Vagina (tissue), 2 donors: ENCODE measurements at places on chromosomes 3 and 15. TPM values are rescaled to one million over a fixed set of nuclear protein-coding genes. Genes with fewer than 3 reads are reported as not detected.

DNA sequence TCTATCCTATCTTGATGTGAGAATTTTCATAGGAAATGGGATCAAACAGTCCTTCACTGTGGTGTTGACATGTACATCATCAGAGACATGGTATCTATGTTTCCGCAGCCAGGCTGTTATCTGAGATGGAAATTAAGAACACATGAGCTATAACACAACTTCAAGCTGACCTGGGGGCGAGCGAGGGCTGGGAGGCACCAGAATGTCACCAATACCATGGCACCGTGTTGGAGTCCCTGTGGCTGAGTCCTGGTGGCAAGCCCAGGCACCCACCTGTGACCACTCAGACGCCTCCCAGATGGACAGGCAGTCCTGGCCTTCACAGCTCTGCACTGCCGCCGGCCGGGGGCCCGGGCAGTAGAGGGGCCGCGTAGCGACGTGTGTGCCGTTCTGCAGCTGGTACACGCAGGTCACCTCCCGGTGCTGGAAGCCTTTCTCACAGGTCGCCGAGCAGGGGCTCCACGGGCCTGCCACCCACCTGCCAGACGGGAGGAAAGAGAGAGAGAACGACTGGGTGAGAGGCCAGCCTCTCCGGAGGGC lies 263.9 kb upstream of the LYSMD4 start:
- H3K27me3 ChIP-seq: no peaks in the 10 kb centered on the region
- H3K27ac ChIP-seq: no peak overlapping the region
- H3K4me1 ChIP-seq: peaks cover 5% of the 10 kb centered on the region
- DNase-seq: no peak
- no peak overlapping the region for H3K4me3 ChIP-seq

The C2CD4A gene
- total RNA-seq: not detected

The LCMT2 gene
- total RNA-seq: 5.4 TPM

GRCh38 chr15:70775160-70775559 lies 11.8 kb upstream of the UACA start:
- no peak for DNase-seq
- H3K27ac ChIP-seq: no peak overlapping the region
- no peaks in the 10 kb centered on the region for H3K27me3 ChIP-seq
- no peak overlapping the region for H3K4me3 ChIP-seq
- H3K4me1 ChIP-seq: no peaks in the 10 kb centered on the region
- no peaks in the 10 kb centered on the region for H3K36me3 ChIP-seq

DNA sequence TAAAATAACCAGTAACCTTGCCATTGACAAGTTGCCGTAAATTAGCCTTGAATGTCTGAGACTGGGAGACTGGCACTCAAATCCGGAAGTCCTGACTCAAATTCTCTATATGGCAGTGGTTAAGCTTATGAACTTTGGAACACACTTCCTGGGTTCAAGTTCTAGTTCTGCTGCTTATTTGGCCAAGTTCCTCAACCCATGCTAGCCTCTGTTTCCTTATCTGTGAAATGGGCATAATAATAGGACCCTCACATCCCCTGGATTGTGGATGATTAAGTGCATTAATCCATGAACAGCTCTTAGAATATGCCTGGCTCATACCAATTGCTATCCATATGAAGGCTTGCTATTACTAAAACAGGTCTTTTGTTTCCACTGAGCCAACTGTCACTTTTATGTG lies 311.5 kb downstream of the EDEM1 start:
- H3K27ac ChIP-seq: no peak overlapping the region
- H3K4me1 ChIP-seq: no peaks in the 10 kb centered on the region
- no peak for DNase-seq
- no peaks in the 10 kb centered on the region for H3K27me3 ChIP-seq
- no peak overlapping the region for H3K4me3 ChIP-seq

GRCh38 chr3:100518983-100519382 lies 26.6 kb downstream of the TMEM45A start:
- no peaks in the 10 kb centered on the region for H3K27me3 ChIP-seq
- H3K27ac ChIP-seq: no peak overlapping the region
- no peaks in the 10 kb centered on the region for H3K4me1 ChIP-seq
- no peaks in the 10 kb centered on the region for H3K36me3 ChIP-seq
- peak overlapping the region; percentile 20 for H3K4me3 ChIP-seq

DNA sequence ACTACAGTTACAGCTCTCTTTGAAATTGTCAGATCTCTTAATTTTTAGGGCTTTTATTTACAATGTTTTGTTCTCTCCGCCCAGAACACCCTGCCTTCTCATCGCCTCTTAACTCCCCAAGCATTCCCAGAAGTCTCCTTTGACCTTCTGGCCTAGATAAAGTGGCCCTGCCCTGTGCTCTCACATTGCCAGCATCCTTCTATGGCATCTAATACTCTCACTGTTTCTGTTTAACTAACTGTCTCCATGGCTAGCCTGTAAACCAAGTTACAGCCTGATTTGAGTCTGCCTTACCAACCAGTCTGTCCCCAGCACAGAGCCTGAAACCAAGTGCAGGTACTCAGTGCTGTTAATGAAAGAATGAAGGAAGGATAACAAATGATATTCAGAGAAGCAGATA lies 19.9 kb downstream of the COL8A1 start:
- no peak for DNase-seq
- no peaks in the 10 kb centered on the region for H3K27me3 ChIP-seq
- no peaks in the 10 kb centered on the region for H3K36me3 ChIP-seq
- no peak overlapping the region for H3K4me3 ChIP-seq
- no peaks in the 10 kb centered on the region for H3K4me1 ChIP-seq

DNA sequence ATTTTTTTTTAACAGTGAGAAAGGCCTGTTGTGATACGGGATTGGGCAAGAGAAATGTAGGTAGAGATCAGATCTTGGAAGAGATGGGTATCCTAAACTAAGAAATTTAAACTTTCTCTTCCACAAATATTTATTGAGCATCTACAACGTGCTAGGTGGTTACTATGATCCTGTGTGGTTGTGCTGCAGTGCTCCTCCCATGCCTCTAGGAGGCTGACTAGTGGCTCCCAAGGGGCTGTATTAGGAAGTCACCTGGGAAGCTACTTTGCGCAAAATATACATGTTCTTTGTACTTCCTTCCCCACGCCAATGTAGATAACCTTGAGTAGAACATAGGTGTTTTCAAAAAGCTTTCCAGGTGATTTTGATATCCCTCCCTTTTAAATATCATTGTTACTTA lies 27.2 kb downstream of the USP3 start:
- peaks cover 31% of the 10 kb centered on the region for H3K4me1 ChIP-seq
- H3K36me3 ChIP-seq: no peaks in the 10 kb centered on the region
- H3K4me3 ChIP-seq: no peak overlapping the region

- H3K36me3 ChIP-seq: no peaks in the 10 kb centered on the region
- H3K4me1 ChIP-seq: peaks cover 43% of the 10 kb centered on the region
- DNase-seq: peak; percentile 93
- H3K4me3 ChIP-seq: no peak overlapping the region
- peak overlapping the region; percentile 71 for H3K27ac ChIP-seq
Measured at GRCh38 chr3:194277786-194278130, 73.4 kb downstream of the CPN2 start.

GRCh38 chr3:44039006-44039405 lies 202.7 kb upstream of the TOPAZ1 start:
- DNase-seq: no peak
- H3K27ac ChIP-seq: no peak overlapping the region
- no peaks in the 10 kb centered on the region for H3K27me3 ChIP-seq
- H3K4me3 ChIP-seq: no peak overlapping the region

DNA sequence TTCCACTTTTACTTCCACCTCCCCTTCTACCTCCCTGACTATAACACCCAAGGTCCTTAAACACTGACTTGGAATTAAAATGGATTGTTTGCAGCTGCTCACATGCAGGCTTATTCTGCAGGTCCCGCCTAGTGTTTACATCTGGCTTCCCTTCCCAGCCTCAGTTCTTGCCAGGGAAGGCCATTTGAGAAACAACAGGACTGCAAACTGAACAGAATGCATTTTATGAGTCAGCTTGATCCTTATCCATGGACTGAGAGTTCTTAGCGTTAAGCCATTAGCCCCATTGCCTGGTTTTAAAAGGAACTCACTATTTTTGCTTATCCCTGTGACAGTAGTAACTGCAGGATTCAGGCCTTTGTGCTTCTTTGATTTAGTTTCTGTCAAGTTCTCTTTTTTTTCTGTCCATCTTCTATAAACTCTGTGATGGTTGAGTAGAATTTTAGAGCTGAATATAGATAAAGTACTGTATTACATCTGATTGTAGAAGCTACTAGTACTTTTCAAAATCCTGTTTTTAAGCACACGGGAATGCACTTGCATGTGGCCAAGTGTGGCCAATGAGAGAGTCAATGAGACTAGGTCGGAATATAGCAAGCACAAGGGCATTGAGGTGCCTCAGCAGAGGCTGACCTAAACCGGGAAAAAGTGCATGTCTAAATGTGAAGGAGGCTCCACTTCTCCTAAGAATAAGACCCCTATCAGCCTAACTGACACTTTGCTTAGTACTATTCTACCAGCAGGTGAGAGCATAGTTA lies 106.4 kb downstream of the TUSC7 start:
- H3K4me3 ChIP-seq: no peak overlapping the region
- no peaks in the 10 kb centered on the region for H3K36me3 ChIP-seq
- no peak for DNase-seq
- H3K4me1 ChIP-seq: peaks cover 11% of the 10 kb centered on the region
- no peaks in the 10 kb centered on the region for H3K27me3 ChIP-seq

GRCh38 chr3:105842943-105843342 lies 25.9 kb downstream of the CBLB start:
- DNase-seq: no peak
- H3K27me3 ChIP-seq: no peaks in the 10 kb centered on the region
- H3K4me3 ChIP-seq: no peak overlapping the region

The WDR93 gene
- total RNA-seq: not detected

The IL1RAP gene
- total RNA-seq: 26.0 TPM

GRCh38 chr15:96736384-96736783 lies 405.9 kb downstream of the NR2F2 start:
- H3K4me1 ChIP-seq: no peaks in the 10 kb centered on the region
- no peak overlapping the region for H3K27ac ChIP-seq
- H3K4me3 ChIP-seq: no peak overlapping the region
- no peaks in the 10 kb centered on the region for H3K36me3 ChIP-seq
- no peaks in the 10 kb centered on the region for H3K27me3 ChIP-seq
- DNase-seq: no peak

The ALDH1A2 gene
- 22.1 TPM for total RNA-seq

DNA sequence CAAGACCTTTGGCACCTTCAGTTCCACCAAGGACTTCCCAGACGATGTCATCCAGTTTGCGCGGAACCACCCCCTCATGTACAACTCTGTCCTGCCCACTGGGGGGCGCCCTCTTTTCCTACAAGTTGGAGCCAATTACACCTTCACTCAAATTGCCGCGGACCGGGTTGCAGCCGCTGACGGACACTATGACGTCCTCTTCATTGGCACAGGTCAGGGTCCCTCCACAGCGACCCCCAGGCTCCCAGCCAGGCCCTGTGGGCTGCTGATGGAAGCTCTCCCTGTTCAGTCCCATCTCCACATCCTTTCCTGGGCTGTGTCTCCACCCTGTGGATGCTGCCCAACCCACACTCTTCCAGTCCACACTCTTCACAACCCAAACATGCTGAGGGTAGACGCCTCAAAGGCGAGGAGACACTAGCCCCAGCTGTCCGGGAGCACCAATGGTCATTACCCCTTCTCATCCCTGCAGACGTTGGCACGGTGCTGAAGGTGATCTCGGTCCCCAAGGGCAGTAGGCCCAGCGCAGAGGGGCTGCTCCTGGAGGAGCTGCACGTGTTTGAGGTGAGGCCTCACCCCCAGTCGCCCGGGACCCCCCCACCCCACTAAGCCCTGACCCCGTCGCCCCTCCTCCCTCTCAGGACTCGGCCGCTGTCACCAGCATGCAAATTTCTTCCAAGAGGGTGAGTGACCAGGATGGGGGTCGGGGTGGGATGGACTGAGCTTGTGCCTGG lies 4.3 kb upstream of the LSMEM2 start:
- no peak overlapping the region for H3K4me3 ChIP-seq
- peaks cover 52% of the 10 kb centered on the region for H3K4me1 ChIP-seq
- peak overlapping the region; percentile 37 for H3K27ac ChIP-seq
- no peaks in the 10 kb centered on the region for H3K27me3 ChIP-seq
- DNase-seq: no peak

DNA sequence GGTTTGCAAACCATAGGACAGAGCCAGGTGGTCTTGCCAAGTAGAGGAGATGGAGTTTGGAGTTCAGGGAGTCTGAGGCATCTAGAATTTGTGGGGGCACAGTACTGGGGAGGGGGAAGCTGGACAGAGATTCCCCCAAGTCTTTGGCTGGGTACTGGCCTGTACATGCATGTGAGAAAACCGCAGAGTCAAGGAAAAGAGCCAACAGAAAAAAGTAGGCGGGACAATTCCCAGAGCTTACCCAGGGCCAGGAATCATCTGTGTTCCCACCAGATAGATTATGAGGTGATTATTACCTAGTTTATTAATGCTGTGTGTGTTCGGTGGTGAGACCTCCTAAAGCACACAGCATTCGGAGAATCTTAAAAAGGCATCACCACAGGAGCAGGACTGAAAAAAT lies 11.3 kb downstream of the LYSMD4 start:
- no peak for DNase-seq
- no peak overlapping the region for H3K27ac ChIP-seq
- H3K36me3 ChIP-seq: no peaks in the 10 kb centered on the region
- no peak overlapping the region for H3K4me3 ChIP-seq
- H3K27me3 ChIP-seq: no peaks in the 10 kb centered on the region
- H3K4me1 ChIP-seq: peaks cover 25% of the 10 kb centered on the region

The TNFAIP8L3 gene
- 21.9 TPM for total RNA-seq

GRCh38 chr3:143771939-143772338 lies 76.3 kb downstream of the SLC9A9 start:
- H3K4me1 ChIP-seq: peaks cover 8% of the 10 kb centered on the region
- no peak for DNase-seq
- H3K36me3 ChIP-seq: no peaks in the 10 kb centered on the region

The SNUPN gene
- 21.9 TPM for total RNA-seq

- H3K4me1 ChIP-seq: peaks cover 40% of the 10 kb centered on the region
- H3K36me3 ChIP-seq: no peaks in the 10 kb centered on the region
- H3K4me3 ChIP-seq: peak overlapping the region; percentile 66
- no peak for DNase-seq
- no peaks in the 10 kb centered on the region for H3K27me3 ChIP-seq
Measured at GRCh38 chr3:3127432-3128010, 781 bp downstream of the TRNT1 start.

The P2RY12 gene
- total RNA-seq: 1.2 TPM

DNA sequence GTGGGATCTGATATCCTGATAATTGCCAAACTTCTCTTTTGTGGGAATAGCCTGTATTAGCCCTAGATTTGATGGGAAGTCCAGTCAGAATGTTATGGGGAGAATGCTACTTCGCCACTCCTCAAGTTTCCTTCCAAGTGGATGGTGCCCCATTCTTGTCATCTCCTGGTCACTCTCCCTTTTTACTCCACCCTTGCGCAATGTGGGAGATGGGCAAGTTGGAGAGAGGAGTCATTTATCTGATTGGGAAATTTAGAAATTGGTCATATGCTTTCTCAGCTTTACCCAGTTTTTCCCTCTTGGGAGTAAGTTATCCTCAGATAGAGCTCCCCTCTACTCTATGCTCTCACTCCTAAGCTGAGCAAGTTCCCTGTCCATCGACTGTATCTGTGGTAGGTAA lies 14.4 kb downstream of the FANCD2OS start:
- no peak overlapping the region for H3K27ac ChIP-seq
- no peak for DNase-seq
- H3K4me1 ChIP-seq: no peaks in the 10 kb centered on the region
- no peak overlapping the region for H3K4me3 ChIP-seq
- H3K27me3 ChIP-seq: no peaks in the 10 kb centered on the region
